ENCODE measurements at places on chromosomes 11 and 22. TPM values are rescaled to one million over a fixed set of nuclear protein-coding genes. Genes with fewer than 3 reads are reported as not detected.

DNA sequence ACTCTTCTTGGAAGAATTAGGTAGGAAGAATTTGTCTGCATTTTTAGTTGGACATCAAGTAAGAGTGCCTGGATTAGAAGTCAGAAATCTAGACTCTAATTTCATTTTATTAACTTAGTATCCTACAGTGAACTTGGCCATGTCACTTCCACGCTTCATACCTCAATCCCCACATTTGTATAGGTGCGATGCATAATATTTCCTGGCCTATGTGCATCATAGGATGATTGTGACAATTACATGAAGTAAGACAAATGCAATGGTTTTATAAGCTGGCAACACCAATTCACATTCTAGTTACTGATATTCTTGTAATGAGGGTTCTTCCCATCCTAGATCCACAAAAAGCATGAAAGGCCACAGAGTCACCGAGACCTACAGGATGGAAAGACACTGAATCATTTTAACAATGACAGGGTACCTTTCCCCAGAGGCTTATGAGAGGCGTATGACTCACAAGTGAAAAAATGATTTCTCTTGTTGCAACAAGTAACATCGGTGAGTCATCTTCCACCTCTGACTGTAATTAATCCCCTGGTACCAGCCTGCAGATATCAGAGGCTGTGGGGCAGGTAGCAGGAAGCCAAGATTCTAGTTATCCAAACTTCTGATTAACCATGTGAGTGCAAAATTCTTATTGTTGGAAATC lies 56.0 kb upstream of the OR5AK2 start:
- DNase-seq, result no peak

GRCh38 chr11:92907671-92908070 lies 61.8 kb upstream of the MTNR1B start:
- no peak for DNase-seq

PGA5 gene
- 1.6 TPM for total RNA-seq

DNA sequence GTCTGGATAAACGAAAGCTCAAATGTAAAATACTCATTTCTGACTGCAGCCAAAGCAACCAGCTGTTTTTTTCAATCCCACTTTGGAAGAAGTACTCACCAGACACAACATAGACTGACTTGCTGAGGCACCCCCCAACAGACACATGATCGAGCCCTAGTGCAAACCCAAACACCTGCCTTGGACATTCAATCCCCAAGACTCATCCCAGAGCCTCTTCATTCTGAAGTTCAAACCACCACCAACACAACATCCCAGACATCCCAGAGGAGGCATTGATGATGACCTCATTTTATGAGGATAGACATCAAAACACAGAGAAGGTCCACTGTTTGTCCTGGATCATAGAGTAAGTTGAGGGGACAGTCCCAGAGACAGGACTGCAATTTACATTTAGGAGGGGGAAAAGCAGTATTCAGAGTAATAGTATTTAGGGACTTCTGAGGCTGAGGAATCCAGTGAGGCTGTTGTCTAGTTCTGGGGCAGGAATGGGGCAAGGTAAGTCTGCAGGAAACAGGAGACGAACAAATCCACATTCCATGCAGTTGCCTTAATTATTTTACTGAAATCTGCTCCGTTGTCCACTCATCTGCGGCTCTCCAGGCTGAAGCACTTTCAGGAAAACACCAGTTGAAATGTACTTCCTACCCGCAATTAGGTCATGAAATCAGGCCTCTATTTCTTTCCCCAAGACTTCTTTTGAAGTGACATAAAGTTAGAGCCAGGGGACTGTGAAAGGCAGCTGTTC lies 54.8 kb downstream of the CLPB start:
- no peak for DNase-seq

GRCh38 chr11:34427186-34427805 lies 11.4 kb upstream of the CAT start:
- no peak for DNase-seq

DNA sequence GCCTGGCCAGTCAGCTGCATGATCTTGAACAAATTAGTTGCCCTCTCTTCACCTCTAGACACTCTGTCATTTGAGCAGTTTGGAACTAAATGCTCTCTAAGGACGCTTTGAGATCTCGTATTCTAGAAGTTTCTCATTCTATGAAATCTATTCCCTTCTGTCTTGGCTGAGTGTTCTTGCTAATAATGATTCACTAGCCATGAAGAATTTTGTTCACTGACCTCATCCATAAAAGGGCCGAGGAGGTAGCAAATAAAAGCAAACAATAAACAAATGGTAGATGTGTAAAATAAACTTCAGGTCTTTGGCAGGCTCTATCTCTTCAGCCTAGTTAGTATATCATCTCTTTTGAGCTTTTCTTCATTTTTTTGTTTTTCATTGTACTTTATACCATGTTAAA lies 76.6 kb downstream of the USP35 start:
- DNase-seq, result no peak

GRCh38 chr22:22463855-22464540 lies 44.5 kb downstream of the ZNF280B start:
- no peak for DNase-seq

DNA sequence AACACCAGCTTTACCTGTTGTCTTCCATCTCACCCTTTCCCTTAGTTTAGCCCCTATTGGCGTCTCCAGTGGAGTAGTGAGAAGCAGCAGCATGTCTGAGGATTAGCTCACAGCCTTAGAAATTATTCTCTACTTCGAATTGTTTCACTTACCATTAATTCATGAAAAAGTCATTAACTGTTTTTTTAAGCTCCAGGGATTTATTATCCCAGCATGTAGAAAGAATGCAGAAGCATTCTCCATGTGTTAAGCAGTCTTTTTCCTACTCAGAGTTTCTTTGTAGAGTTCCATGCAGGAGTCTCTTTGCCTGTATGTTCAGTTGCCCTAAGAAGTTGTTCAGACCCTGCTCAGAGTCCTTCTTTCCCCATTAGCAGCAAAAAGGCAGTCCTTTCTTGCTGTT lies 137.9 kb upstream of the RASSF10 start:
- no peak for DNase-seq

REXO2 gene
- 108 TPM for total RNA-seq

GRCh38 chr22:37370306-37370979 lies 56.8 kb downstream of the ELFN2 start:
- no peak for DNase-seq

GRCh38 chr11:81673001-81673400 lies 1060.7 kb downstream of the FAM181B start:
- no peak for DNase-seq

ZDHHC8 gene
- total RNA-seq, result 14.1 TPM

- DNase-seq, result no peak
Measured at GRCh38 chr22:49108636-49109315, 718.9 kb downstream of the BRD1 start.

DNA sequence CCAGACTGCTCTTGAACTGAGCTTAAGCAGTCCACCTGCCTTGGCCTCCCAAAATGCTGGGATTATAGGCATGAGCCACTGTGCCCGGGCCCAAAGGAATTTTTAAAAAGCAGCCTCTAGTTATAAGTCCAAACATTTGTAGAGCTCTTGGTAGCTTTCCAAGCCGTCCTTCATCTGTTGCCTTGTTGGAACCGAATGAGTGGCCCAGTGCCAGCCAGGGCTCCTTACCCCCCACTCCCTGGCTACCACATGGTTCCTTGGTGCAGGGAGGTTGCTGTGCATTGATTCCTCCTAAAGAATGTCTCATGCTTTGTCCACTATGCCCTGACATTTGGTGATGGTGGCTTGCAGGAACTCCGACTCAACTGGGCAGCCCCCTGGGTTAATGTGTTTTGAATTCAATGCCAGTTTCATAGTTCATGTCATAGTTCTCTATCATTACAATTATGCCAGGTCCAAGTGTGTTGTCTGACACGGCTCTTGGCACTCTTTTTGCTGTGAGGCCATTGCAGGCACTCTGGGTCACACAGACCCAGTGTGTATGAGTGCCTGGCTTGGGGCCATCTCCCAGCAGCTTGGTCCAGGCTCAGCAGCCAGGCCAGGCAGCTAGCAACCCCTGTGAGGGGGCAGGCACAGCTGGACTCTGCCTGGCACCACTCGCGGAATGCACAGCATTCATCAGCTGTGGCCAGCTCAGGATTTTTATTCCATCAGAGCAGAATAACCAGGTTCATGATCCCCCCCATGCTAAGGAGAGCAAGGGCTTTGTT lies 13.3 kb upstream of the MICALL1 start:
- no peak for DNase-seq

DNA sequence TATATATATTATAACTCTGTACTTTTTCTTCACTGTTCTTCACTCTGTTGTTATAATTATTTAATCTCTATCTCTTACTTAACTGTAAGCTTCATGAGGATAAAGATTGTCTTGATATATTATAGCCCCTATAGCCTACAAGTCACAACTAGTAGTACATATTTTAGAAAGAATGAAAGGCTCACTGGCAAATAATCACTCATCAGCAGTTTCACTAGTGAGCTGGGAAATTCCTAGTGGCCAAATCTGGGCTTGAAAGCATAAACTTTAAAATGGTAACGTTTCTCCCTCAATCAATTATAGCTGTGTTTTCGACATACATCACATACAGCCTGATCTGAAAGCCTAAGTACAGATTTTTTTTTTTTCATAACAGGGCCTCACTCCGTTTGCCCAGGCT lies 42.5 kb downstream of the CTSC start:
- no peak for DNase-seq

All from breast epithelium (tissue), 4 donors.